NCI-H460 (cell line): ENCODE measurements at places on chromosomes 7 and 10.
A peak's percentile ranks its signal among the peaks of the same experiment; 100 is the strongest.

DNA sequence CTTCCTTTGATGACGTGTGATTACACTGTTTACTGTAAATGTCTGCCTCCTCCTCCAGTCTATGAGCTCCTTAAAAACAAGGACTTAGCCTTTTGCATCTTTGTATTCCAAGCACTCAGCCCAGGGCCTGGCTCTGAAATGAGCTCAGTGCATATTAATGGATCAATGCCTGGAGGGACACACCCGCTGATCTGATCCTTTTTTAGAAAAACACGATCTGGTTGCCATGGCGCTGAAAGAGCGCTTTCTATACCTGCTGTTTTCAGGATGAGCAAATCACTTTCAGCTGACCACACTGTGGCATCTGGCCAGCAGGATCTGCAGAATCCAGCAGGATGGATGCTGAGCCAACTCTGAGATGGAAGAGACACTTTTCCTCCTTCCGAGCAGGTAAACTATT is 37.8 kb upstream of the GARS1 start:
- no peak for DNase-seq

GRCh38 chr10:23496727-23497126 is 57.9 kb downstream of the OTUD1 start:
- no peak for DNase-seq

DNA sequence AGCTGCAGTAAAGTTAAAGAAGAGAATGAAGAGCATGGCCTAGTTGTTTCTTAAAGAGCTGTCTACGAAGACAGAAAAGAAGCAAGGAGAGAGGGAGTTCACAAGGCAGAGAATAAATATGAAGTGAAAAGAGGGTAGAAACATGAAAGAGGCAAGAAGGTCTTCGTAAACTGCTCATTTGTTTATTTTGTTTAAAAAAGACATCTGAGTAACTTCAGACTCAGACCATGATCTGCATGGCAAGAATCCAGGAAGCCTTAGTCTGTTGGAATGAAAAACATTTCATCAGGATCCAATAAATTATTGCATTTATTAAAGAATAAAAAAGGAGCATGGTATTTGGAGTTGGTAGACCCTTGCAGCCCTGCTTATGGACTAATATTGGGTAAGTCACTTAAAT is 151.1 kb downstream of the SEM1 start:
- DNase-seq: no peak

- no peak for DNase-seq
These were observed 200.0 kb downstream of the POLR1F start for GRCh38 chr7:19508821-19509220.

DNA sequence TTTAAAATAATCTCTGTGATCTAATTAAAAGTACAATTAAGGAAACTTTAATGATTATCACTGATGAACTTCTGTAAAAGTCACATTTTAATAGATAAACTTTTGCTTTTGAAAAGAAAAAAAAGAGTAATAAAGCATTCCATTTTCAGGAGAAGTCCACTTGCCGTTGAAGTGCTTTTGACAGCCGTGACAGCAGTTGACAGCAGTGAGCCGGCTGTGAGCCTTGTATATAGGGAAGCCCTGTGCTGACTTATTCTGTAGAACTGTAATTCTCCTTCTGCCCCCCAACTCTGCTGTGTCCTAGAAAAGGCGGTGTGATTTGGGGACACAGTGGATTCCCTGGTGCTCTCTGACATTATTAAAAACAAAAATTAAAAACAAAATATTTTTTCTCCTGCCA is 78.0 kb downstream of the POM121L12 start:
- no peak for DNase-seq

DNA sequence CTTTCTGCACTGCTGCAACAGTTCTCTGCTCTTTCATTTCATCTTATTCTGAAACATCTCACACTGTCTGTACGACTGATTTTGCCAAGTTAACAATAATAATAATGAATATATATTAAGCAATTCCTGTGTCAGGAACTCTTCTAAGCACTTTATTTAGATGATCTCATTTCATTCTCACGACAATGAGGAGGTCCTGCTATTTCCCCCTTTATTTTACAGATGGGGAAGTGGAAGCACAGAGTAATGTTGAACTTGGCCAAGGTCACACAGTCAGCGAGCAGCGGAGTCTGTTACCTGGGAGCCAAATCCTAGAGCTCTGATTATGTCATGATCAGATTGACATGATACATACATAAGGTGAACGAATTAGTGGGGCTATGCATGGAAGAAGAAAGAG is 5.8 kb downstream of the MRC1 start:
- no peak for DNase-seq

DNA sequence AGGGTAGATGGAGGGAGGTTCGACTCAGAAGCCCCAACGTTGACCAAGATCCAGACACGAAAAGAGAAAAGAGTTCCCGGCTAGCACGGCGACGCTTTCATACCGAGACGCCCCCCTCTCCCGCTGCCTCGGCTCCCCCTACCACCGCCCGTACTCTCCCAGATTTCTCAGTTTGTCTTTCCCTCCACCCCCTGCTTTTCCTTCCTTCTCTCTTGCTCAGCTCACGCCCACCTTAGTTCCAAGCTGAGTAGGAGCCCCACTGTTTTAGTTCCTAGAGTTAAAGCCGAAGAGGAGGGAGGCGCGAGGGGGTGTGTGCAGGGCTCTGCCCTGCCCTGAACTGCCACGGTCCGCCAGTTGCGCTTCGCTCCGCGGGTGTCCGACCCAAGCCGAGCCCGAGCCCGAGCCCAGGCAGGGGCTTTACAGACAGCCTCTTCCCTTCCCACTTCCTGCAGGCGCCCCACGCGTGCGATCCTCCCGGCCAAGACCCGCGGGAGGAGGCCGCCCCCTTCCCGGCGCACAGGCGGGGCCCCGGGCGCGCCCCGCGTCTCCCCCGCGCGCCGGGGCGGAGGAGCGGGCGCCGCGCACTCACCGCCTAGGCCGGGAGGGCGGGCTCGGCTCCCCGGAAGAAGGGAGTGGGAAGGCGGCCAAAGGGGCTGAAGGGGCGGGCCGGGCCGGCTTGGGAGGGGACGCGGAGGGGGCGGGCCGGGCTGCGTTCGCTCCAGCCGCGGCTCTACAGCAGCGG is at the start of gene EPHB6:
EPHB6 (plus strand) TSS at position 705 of the 742 bp plus-strand sequence. CDS start 8,152 bp downstream, outside the sequence.
- peak; percentile 36 for DNase-seq
